HAP-1 (cell line): ENCODE measurements at places on chromosomes 4 and X.

DNA sequence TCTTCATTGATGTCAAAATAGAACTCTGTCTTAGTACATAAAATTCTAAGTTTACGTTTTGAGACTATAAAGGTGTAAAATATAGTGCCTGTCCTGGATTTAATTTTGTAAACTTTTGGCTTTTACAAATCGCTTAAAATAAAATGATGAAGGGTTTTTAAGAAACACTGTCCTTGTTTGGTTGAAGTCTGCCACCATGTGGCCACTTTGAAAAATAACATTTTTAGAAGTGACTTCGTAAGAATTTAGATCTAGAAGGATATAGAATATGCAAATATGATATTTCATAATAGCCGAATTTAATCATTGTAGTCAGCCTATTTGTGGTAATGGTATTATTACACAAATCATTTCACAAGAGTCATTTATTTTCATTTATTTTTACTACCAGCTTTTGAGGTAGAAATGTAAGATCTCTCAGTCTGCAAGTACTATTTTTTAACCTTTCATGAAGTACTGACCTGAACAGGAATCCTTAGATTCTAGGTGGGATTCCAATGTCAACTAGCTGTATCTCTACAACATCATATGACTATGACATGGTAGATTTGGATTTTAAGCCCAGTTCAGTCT lies 31.0 kb upstream of the FAT4 start:
- no peak for DNase-seq

DNA sequence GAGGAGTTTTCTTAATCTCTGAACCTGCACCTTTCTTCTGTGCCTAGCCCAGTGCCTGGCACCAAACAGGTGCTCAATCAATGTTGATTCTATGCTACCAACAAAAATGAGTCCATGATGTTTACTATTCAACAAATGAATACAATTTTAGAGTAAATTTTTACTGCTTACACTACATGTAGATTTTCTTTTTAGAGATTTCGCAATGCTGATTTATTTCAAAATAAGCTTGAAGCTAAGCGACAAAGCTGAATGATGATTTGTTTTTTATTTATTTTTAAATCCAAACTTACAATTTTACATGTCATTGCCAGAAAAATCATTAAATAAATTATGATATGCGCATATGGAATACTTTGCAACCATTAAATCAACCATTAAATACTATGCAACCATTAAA lies 55.7 kb downstream of the AR start:
- no peak for DNase-seq

DNA sequence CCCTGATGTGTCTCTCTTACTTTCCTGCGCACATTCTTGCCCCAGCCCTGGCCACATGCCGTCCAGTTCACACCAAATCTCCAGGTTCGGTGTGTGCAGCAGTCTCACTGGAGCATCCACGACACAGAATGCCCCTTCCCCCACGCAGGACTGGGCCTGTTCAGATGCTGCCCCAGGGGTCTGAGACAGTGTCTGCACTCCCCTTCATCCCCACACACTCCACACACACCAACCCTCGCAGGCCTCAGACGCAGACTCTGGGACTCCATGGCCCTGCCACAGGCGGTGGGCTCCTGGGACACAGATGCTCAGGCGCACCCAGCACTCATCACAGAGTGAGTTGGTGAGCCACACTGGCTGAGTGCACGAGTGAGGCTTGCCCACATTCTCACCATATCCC lies 83.9 kb downstream of the AFAP1 start:
- no peak for DNase-seq

DNA sequence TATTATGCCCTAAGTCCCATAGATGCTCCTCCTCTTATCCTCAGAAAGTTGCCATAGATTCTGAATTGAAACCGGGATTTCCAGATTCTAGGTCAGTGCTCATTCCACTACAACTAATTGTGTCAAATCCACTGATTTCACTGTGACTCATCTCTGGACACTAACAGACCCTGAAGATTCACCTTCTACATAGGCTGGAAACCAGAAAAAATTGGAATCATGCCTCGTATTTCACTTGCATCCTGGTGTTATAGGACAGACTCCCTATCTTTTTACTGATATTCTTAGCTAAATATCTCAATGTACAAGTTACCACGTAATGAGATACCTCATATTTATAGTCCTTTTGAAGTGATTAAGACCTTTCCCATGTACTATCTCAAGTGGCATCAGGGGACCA lies 36.7 kb downstream of the CLNK start:
- no peak for DNase-seq

DNA sequence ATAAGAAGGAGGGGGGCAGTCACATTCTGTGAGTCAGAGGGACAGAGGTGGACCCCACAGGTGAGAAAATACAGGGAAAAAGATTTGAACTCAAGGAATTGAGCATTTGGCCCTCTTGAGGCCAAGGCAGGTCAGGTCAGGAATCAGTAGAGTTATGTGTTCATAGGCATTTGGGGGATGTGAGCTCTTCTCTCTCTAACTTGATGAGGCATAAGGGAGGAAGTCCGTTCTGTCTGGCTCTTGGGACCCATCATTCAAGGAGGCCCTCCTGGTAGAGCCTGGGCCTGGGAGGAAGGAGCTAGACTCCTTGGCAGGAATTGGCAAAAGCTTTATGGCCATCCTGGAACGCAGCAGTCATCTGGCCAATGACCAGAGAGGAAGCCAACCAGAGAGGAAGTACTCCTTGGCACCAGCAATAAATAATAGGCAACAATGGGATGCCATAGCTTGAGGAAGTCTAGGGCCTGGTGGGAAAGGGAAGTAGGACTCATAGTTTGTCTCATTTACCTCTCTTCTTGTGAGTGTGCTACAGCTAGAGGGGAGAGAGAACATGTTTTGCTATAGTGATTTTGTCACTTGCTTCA lies 53.0 kb downstream of the MSN start:
- DNase-seq = no peak

- peak; percentile 29 for DNase-seq
Measured at GRCh38 chrX:13747836-13748235, 13.3 kb downstream of the OFD1 start.

DNA sequence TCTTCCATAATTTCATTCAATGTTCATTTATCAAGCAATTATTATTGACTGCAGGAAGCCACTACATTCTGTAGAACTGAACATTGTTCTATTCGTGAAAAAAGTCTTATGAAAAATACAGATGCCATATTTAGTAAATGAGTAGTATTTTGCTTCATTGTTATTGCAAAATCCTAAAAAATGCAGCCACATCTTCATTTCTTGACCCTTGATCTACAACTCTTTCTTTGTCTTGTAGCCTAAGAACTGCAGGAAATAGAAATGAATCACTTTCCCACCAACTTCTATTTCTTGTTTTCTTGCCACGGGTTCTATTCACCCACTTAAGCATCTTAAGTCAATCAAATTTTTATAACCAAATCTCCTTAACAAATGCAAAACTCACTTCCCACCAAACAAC lies 63.3 kb downstream of the KCNIP4 start:
- no peak for DNase-seq

DNA sequence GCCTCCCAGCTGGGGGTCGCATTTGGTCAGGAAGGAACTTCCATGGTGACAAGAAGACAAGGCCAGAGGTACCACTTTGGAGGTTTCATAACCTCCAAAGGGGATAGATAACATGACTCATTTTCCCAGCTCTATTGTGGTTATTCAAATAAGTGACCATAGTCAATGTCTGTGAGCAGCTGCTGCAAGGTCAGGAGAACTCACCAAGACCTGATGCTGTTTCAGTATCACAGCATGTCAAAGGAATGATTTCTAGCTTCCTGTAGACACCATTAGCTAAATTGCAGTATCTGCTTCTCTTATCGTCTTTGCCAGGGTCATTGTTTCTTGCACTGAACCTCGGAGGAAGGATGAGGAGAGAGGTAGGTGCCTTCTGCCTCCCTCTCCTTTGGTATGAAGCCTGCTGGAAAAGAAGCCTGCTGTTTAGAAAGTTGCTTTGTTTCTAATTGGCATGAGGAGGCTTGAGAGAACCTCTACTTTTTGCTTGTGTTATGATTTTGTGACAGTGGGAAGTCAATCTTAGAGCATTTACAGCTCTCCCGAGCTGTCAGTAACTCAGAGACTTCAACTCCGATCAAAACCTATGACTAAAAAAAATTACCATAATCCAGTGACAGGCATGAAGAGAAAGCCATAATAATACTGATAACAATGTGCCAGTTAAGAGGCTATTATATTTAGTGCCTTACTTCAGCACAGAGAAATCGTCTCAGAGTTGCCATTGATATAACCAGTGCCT lies 38.0 kb upstream of the GATB start:
- DNase-seq = no peak

DNA sequence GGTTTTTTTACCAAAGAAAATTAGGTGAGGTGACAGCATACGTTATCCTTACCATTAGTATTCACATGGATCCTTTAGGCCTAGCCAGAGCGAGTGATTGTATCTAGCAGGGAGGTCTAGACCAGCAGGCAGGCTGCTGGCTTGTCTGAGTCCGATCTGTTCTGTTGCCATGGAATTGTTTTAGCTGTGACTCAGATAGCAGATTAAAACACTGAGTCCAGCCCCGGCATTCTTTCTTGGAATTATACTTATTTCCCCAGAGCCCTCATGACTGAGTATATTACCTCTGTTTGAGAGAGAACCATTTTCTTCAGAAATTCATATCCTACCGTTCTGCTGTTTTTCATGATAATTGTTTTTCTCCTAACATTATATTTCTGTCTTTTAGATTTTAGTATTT lies 37.4 kb downstream of the OCRL start:
- DNase-seq = peak; percentile 40

- peak; percentile 68 for DNase-seq
Measured at GRCh38 chrX:40096395-40097091, 1.2 kb downstream of the BCOR start.

DNA sequence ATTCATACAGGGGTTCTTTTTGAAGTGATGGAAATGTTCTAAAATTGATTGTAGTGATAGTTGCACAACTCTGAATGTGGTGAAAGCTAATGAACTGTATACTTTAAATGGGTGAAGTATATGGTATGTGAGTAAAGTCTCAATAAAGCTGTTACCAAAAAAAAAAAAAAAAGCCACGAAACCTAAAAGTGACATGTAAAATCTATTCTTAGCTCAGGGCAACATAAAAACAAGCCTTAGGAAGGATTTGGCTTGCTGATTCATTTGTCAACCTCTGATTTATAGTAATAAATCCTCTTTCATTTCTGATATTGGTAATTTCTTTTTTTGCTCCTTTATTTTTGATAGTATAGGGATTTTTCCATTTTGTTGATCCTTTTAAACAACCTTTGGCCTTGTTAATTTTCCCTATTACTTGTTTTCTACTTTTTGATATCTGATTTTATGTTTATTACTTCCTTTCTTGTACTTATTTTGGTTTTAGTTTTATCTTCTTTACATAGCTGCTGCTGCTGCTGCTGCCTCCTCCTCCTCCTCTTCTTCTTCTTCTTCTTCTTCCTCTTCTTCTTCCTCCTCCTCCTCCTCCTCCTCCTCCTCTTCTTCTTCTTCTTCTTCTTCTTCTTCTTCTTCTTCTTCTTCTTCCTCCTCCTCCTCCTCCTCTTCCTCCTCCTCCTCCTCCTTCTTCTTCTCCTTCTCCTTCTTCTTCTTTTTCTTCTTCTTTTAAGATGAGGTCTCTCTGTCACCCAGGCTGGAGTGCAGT lies 79.4 kb downstream of the ADGRG4 start:
- no peak for DNase-seq

DNA sequence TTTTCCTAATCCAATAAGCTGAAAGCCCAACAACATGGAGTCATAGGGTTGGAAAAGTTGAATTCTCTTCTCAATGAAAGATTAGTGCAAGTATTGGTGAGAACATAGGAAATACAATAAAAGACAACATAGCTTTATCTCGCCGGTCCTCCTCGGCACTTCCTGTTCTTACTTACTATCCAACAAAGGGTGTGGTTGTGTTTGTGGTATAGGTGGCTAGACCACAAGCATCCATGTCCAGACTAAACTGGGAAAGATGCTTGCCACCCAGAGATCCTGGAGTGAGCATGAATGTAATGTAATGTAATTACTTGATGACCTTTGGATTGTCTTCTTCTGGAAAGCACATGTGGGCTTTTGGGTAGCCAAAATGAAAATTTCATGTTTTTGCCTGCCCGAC lies 223.8 kb downstream of the CPE start:
- DNase-seq = no peak

- peak; percentile 47 for DNase-seq
Measured at GRCh38 chrX:133771086-133771646, 214.2 kb downstream of the GPC3 start.

- no peak for DNase-seq
Measured at GRCh38 chrX:44019911-44020310, 46.7 kb upstream of the NDP start.

GRCh38 chr4:174423257-174423944 lies 98.9 kb downstream of the HPGD start:
- peak; percentile 21 for DNase-seq

GRCh38 chrX:65587616-65588526 lies 53.3 kb upstream of the LAS1L start:
- no peak for DNase-seq

DNA sequence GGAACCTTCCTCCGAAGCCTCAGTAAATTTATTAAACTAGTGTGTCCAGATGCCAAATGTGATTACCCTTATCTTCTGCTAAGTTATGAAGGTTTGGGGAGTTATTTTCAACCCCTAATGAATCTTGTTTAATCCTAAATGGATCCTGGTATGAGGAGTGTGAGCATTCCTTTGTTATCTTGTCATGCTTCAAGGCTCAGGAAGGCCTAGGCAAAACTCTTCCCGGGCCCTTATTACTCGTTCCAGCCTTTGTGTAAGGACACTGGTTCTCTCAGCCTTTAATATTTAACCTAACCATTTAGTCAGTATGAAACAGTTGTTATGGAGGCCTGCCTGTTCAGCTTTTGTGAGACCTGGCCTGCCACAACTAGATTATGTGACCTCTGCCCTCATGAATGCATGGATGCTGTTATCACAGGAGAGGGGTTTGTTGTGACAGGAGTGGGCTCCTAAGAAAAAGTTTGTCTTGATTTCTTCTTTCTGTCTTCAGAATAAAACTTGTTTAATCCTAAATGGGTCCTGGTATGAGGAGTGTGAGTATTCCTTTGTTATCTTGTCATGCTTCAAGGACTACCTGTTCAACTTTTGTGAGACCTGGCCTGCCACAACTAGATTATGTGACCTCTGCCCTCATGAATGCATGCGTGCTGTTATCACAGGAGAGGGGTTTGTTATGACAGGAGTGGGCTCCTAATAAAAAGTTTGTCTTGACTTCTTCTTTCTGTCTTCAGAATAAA lies 181.7 kb downstream of the SLC39A8 start:
- no peak for DNase-seq
